ENCODE measurements at places on chromosomes 16 and 17.

DNA sequence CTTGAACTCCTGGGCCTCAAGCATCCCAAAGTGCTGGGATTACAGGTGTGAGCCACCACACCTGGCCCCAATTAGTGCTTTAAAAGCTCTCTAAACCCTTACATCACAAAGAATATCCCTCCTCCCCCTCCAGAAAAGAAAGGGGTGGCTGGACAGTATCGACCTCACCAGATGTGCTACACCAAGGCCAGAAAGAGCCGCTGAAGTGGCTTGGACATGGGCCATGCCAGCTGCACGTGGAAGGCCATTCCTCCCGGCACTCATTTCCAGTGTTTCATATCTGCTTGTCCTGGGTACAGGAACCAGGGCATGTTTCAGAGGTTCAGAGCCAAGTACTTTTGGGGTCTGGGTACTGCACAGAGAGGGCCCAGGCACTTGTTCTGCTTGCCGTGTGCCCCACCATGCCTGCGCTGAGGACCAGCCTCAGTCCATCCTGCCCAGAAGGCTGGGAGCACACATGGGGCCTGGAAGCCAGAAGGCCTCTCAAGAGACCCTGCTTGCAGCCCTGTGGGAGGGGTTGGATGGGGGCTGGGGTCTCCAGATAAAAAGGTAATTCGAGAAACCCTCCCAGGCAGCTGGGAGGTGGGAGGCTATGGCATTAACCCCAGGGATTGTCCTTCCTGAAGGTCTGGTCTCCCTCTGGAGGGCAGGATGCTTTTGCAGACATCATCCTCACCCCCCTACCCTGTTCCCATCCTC is 3.5 kb upstream of the SRRM2 start:
- DNase-seq = no peak

- DNase-seq = peak; percentile 54
These were observed 2.3 kb upstream of the TPPP3 start for GRCh38 chr16:67395458-67396158.

DNA sequence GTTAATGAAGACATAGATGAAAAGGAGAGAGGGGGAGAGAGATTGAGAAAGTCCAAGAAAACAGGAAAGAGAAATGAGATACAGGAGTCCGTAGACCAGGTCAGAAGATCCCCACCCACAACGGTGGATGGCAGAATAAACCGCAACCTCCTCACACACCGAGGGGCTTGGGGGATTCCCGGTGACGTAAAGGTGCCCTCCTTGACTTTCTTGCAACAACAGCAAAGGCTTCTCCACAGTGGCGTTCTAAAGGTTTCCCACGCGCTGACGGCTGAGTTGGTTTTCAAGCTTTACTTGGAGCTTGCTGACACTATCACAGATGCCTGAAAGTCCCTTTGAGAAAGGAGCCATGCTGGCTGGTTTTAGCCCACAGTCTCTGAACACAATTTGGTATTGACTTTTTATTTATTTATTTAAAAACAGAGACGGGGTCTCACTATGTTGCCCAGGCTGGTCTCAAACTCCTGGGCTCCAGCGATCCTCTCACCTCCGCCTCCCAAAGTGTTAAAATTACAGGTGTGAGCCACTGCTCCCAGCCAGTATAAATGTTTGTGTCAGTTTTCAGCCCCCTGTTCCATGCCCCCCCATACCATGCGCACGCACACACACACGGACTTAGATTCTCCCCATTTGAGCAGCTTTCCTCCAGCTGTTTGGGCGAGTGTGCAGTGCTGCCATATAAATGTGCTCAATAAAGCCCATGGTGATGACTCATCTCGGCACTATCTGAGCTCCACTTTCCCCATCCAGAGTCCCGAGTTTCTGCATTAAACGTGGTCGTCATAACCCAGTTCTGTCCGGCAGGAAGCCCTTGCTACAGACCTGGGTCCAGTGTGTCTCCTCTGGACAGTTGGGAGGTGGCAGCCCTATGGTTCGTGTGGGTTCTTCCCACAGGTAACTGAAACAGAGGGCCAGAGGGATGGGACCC is 33.0 kb upstream of the SEC14L1 start:
- no peak for DNase-seq

DNA sequence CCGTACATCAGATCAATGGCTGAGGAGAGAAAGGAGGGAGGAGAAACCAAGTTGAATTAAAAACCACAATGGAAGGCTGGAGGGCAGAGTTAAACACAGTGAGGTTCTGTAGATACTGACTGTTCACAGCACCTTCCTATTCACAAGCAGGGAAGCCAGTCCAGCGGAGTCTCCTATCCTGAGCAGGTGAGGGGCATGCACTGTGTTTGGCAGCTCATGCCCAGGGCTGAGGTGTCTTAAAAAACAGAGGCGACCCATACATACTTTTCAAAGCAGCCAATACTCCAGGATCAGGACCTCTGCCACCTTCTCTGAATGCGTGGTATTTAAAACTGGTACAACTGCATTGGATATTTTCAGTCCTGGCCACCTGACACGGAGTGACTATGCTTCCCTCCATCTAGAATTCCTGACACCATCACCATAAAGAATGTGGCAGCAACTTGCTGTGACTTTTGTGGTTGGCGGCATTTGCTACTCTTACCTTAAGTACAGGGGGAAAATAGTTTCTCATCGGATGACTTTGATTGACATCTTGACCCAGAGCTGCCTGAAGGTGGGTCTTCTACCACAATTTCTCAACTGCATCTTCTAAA is 21.5 kb downstream of the USP22 start:
- DNase-seq = no peak

- DNase-seq = no peak
These were observed 280.0 kb downstream of the SOX9 start for GRCh38 chr17:72400863-72401262.

GRCh38 chr16:58116081-58116480 is 13.1 kb downstream of the CFAP20 start:
- DNase-seq = no peak

DNA sequence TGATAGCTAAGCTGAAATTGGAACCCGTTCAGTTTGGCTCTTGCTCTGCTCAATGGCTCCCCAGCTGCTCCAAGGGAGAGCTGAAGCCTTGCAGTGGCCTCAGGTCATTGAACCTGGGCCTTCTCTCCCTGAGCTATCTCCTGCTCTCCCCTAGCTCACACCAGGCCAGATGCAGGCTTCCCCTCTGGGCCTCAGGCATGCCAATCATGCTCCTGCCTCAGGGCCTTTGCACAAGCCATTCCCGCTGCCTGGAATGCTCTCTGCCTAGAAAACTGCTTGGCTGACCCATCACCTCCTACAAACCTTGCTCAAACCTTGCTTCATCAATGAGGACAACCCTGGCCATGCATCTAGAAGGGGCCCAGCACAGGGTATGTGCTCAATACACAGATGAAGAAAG is 16.7 kb upstream of the KRTAP17-1 start:
- DNase-seq = no peak

- peak; percentile 83 for DNase-seq
These were observed 42.0 kb downstream of the CMIP start for GRCh38 chr16:81486540-81487061.

GRCh38 chr17:35241520-35241919 is 1.4 kb upstream of the SLFN5 start:
- DNase-seq = no peak

- no peak for DNase-seq
These were observed 477 bp upstream of the CLDN9 start for GRCh38 chr16:3012246-3012645.

DNA sequence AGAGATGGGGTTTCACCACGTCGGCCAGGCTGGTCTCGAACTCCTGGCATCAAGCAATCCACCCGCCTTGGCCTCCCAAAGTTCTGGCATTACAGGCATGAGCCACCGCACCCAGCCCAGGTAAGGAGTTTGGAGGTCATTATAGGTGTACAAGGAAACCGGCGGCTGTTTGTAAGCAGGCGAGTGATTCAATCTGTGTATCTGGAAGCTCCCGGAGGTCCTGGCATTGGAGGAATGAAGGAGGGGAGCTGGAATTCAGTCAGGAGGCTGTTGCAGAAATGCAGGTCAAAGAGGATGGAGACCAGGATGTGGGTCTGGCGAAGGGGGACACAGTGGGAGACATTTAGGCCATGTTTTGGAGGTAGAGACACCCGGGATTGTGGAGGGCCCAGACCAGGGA is 18.8 kb downstream of the CDC42EP4 start:
- DNase-seq = no peak

- no peak for DNase-seq
These were observed 20.1 kb upstream of the SLC46A1 start for GRCh38 chr17:28426081-28426519.

DNA sequence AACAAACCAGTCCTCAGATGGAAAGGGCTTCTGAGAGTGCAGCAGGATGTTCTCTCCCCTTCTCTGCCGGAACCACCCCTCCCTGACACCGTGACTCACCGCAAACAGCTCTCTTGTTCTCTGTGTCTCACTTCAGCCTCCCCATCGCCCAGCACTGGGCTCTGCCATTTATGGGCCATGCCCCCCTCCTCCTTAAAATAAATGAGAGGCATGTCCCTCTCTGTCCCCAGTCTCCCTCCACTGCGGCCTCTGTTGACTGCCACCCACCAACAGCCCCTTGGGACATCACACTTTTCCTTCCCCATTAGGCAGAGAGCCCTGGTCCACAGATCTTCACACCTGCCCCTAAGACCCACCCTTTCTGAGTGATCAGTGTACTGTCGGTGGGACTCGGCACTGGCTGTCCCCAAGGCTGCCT is 6.3 kb downstream of the CCDC102A start:
- peak; percentile 51 for DNase-seq

- no peak for DNase-seq
These were observed 23.3 kb downstream of the TRARG1 start for GRCh38 chr17:1302761-1303160.

DNA sequence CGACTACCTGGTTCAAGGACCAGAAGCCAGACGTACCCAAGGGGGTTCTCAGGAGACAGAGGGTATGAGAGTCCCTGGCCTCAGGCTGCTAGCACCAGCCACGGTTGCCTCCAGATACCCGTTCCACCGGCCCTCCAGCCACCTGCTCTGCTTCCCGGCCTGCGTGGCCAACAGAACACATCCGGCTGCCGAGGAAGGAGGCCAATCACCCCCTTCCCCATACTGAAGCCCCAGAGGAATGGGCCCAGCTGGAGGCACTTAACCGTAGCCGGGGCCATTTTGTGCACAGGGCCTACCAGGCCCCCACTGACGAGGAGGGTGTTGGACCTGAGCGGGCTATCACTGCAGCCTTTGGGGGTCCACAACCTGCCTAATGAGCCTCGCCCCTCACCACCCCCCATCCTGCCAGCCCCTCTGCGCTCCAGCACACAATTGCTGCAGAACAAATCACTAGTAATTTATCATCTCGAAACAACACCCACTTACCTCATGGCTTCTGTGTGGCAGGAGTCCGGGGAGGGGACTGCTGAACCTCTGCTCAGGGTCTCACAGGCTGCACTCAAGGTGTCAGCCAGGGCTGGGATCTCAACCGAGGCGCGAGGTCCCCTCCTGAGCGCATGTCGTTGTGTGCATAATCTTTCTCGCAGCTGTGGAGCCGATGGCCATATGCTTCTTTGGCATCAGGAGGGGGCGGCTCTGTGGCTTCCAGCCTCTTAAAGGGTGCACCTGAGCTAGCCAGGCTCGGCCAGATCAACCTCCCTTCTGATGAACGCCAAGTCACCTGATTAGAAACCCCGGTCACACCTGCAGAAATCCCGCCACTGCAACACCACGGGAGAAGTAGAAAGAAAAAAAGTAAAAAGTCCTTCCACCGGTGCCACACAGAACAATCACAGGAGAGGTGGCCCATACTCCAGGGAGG is 10.1 kb upstream of the KREMEN2 start:
- peak; percentile 36 for DNase-seq

DNA sequence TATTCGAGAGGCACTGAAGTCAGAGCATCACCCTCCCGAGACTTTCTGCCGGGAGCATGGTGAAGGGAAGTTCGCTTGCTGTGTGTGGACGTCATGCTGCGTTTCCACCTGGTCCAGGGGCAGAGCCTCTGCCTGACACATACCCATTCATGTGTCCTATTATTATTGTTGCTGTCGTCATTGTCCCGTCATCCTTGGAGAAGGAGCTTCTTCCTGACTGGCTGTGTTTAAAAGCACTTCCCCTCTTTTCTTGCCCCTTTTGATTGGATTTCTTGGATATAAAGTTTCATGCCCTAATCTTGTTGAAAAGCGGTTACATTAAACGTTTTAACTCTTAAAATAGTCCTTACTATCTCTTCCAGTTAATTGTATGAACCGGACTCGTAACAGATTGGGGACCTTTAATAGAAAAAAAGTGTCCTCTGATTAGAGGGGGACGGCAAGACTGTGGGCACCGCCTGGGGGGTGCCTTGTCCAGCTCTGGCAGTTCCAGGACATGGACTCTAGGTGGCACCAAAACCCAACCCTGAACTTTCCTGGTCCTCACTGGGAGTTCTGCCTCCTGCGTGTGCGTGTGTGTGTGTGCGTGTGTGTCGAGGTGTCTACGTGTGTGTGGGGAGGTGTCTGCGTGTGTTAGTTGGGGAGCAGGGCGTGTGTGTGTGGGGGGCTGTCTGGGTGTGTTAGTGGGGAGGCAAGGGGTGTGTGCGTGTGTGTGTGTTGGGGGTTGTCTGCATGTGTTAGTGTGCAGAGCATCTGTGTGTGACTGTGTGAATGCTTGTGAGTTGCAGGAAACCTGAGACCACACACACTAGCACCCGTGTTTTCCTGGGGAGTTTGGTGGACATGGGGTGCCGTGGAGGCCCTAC is 133.3 kb upstream of the CIBAR2 start:
- peak; percentile 82 for DNase-seq

- DNase-seq = no peak
These were observed 15.1 kb downstream of the SAMD14 start for GRCh38 chr17:50114849-50115357.

GRCh38 chr17:11240841-11241610 is at the start of gene SHISA6:
TSS of gene SHISA6 (plus strand) at chr17:11241213.
- peak; percentile 30 for DNase-seq

DNA sequence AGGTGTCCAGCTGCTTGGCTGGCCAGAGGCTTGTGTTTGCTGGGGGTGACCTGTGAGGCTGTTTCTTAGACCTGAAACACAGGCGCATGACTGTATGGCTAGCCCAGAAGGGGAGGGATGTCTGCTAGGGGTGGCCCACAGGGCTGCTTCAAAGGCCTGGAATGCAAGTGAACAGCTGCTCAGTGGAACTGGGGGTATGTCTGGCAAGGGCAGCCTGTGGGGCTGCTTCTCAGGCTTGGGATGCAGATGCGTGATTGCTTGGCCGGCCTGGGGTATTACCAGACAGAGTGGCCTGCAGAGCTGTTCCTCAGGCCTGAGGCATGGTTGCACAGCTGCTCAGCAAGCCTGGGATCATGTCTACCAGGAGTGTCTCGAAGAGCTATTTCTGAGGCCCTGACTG is 20.5 kb downstream of the TANC2 start:
- peak; percentile 64 for DNase-seq

Data from femur (tissue), 1 donor.